WERI-Rb-1 (cell line): ENCODE measurements at places on chromosomes 13 and 19.

GRCh38 chr13:99558570-99559180, 57.4 kb downstream of the TM9SF2 start:
- no peak for DNase-seq

DNA sequence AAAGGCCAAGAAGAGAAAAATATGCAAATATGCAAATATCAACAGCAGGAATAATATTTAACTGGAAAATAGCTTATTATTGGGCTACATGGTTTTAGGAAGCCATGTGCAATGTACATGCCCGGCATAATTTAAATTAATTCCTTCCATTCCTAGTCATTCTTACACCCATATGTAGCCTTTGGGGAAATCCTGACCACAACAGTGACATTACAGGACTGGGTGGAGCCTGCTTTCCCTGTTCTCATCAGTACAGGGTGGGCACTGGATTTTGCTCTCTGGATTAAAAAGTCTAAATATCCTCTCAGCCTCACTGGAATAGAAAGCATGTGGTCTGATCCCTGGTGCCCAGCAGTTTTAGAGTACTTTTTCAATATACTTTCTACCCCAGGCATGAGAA, 198.2 kb downstream of the DNAJC15 start:
- DNase-seq, result no peak

GRCh38 chr19:53094754-53095575, 8.3 kb downstream of the ZNF160 start:
- no peak for DNase-seq

DNA sequence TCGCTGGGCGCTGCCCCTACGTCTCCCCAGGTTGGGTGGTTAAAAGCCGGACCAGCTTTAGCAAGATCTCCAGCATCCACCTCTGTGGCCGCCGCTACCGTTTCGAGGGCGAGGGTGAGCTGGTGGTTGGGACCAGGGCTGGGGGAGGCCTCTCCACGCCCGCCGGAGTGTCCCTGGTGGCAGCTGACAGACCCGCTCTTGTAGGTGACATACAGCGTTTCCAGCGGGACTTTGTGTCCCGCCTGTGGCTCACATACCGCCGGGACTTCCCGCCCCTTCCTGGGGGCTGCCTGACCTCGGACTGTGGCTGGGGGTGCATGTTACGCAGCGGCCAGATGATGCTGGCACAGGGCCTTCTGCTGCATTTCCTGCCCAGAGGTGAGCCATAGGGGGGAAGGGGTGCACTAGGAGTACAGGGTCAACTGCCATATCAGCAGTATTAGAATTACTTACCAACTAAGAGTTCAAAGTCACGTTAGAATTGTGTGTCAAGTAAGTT, 1.1 kb downstream of the ATG4D start:
- no peak for DNase-seq

- DNase-seq, result no peak
Measured at GRCh38 chr19:46685189-46685588, 24.2 kb upstream of the DACT3 start.

DNA sequence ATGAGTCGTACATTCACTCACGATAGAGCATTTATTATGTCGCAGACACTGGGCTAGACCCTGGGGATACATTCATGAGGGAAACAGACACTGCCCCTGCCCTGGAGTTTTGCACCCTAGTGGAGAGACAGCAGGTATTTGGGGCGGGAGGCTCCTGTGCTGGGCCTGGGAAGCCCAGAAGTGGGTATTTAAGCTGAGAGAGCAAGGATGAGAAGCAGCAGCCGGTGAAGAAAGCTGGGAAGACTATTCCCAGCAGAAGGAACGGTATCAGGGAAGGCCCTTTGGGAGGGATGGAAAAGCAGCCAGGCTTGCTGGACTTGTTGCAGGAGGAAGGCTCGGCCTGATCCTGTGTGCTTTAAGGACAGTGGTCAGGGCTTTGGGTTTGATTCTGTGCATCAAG, 54.5 kb downstream of the CDADC1 start:
- no peak for DNase-seq

DNA sequence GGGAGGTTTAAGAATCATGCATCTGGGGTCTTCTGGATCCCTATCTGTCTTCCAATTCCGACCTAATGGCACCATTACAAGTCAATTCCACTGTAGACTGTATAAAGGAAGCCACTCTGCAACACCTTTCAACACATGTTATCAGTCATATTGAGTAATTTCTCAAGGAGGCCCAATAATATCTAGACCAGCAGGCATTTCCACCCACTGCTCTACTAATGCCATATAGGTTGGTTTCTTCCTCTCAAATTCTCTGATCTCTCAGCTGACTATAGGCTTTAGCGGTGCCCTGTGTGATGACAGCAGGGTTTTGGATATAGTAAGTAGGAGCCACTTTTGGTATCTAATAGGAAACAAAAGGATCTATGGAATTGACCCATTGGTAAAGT, 12.4 kb upstream of the ITM2B start:
- no peak for DNase-seq

GRCh38 chr13:64314331-64314730, 2898.7 kb upstream of the PCDH20 start:
- DNase-seq, result no peak

DNA sequence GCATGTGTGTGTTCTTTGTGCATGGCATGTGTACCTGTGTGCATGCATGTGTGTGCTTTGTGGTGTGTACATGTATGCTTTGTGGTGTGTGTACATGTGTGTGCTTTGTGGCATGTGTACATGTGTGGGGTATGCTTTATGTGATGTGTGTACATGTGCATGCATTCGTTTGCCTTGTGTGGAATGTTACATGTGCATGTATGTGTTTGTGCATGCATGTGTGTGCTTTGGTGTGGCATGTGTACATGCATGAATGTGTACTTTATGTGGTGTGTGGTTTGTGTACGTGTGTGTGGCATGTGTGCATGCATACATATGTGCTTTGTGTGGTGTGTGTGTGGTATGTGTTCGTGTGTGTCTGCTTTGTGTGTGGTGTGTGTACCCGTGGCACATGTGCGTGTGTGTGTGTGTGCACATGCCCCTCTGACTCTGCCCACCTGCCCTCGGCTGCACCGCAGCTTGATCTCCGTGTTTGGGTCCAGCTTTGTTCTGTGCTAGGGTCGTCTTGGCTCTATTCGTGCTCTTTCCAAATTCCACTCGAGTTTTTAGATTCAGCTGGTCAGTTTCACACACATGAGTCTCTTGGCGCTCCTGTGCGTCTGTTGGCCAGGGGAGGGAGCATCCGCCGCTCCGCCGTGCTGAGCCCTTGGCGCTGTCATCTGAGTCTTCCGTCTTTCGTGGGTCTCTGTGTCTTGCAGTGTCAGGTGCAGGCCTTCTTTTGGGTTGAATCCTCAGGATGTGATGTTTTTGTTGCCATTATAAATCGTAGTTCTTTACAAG, 46.5 kb upstream of the TFDP1 start:
- peak; percentile 4 for DNase-seq

DNA sequence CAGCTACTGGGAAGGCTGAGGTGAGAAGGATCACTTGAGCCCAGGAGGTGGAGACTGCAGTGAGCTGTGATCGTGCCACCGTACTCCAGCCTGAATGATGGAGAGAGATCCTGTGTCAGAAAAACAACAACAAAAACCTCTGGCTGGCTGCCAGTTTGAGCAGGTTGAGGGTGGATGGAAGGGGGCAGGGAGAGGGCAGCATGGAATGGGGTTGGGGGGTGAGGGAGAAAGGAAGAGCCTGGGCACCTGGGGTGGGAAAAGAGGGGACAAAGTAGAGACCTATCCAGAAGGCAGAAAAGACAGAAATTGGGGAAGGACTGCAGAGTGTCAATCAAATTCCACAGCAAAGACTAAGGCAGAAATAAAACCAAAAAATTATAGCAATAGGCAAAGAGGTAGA, 4.7 kb downstream of the SLC1A5 start:
- DNase-seq, result no peak

- DNase-seq, result no peak
Measured at GRCh38 chr19:13401388-13401787, 104.9 kb downstream of the CACNA1A start.

- no peak for DNase-seq
Measured at GRCh38 chr13:110648146-110648819, 32.9 kb downstream of the NAXD start.

- DNase-seq, result no peak
Measured at GRCh38 chr13:76836311-76836710, 49.9 kb downstream of the KCTD12 start.

DNA sequence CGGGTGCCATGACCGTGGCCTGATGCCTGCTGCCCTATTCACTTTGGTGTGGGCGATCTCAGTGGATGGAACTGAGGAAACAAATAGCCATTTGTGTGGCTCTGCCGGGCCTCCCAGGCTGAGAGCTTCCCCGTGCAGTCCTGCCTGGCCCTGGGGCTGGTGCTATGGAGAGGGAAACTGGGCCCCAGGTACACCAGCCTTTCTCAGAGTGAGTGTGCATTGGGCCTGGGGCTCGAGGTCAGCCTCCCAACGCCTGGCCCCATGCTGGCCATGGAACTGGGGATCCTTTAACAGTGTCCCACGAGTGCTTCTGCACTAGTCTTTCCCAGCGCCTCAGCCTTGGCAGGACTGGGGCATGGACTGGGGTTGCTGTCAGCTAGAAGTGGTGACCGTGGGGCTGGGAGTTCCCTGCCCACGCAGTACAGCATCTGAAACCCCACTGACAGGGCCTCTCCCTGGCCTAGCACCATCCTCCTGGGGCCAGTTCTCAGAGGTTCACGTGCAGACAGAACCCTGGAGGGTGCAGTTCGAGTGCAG, 10.5 kb downstream of the PLEKHF1 start:
- DNase-seq, result no peak

DNA sequence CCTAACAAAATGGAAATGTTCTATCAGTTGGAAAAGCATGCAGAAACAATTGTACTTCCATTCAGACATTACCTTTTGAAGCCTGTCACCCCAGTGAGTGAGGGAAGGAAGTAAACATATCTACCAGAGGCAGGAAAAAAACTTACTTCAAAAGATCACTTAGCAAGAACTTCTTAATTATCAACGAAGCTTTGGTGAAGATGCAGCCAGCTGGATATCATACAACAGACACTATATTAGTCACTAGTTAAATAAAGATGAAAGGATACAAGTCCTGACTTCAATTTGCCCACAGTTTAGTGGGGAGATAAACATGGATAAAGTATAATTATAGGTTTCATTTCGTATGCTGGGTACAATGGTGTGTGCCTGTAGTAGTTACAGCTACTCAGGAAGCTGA, 148.8 kb downstream of the TNFRSF19 start:
- no peak for DNase-seq

DNA sequence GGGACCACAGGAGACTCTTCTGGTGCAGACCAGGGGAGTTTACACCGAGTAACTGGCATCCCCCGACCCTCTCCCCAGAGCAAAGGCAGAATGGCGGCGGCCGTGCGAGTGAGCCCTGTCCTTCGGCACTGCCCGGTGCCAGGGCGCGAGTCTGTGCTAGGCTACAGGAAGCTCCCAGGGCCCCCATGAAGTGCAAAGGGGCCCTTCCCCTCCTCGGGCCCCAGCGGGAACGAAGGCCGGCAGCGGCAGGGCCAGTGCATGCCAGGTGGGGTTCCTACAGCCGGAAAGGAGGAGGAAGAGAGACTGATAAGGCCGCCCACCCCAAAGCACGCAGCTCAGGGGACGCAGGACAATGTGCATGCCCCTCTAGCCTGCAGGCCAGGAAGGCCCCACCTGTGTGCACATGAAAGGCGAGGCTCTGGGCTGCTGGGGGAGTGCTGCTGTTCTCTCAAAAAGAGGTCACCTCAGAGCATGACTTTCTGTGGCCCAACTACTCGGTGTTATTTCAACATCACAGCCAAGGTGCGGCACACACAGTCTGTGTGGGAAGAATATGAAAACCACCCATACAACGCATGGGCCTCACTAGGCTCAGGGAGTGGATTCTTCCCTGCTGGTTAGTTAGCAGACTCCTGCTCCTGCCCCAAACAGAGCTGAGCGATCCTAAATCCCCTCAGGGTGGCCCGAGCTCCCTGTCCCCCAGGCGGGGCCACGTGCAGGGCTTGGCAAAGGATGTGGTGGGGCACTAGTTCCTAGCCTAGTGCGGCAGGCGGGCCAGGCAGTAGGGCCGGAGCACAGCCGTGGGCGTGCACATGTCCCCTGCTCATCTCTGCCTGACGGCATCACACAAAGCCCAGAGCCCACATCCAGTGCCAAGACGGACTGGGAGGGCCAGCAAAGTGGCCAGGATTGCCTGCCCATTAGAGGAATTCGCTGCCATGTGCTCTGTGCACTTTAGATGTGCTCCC, 28.4 kb upstream of the TIMM44 start:
- no peak for DNase-seq

- no peak for DNase-seq
Measured at GRCh38 chr13:73997964-73998363, 136.2 kb downstream of the KLF12 start.

- DNase-seq, result no peak
Measured at GRCh38 chr19:21607449-21607848, 102.0 kb downstream of the ZNF429 start.

DNA sequence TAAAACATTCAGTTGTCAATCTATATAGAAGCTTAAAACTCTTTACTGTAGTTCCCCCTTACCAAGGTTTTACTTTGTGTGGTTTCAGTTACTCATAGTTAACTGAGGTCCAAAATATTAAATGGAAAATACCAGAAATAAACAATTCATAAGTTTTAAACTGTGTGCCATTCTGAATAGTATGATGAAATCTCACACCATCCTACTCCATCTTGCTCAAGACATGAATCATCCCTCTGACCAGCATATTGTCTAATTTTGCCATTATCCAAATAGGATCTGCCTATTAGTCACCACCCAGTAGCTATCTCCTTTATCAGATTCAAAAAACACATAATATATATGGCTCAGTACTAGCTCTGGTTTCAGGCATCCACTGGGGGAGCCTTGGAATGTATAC, 22.4 kb downstream of the ZNF571 start:
- no peak for DNase-seq

DNA sequence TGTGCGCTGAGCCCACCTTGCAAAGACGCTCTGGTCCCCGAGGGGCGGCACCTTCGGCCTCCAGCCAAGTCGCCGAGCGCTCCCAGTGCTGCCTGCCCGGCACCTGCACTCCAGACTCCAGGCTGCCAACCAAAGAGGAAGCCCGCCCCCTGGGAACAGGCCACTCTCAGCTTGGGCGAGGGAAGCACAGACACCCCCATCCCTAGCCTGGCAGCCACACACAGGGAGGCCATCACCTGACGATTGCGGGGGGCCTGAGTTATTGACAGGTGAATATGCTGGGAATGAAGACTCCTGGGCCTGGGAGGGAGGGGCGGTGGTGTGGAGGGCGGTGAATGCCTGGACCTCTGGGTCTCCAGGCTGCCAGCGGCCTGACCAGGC, 10.3 kb upstream of the ZNF492 start:
- DNase-seq, result no peak

DNA sequence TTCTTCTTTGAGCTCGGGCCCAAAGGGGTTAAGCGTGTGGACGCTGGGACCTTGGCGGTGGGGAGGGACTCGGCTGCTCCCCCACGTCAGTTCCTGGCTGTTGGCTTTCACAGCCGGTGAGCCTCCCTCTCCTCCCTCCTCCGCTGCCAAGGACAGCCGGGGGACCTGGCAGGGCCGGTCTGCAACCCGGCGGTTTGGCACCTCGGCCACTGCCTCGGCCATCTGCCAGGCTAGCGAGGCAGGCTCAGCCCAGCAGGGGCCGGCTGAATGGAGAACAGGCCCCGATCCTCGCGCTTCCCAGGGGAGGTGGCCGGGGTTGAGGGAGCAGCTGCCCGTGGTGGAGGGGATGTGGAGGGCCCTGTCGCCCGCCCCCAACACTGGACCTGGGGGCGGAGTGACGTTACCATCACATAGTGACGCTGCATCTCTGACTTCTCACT, 5.0 kb downstream of the TLE5 start:
- no peak for DNase-seq
